ENCODE measurements at places on chromosomes 12 and 14. TPM values are rescaled to one million over a fixed set of nuclear protein-coding genes. Genes with fewer than 3 reads are reported as not detected.
A peak's percentile ranks its signal among the peaks of the same experiment; 100 is the strongest.

Gene TWF1
- 33.1 TPM for total RNA-seq

DNA sequence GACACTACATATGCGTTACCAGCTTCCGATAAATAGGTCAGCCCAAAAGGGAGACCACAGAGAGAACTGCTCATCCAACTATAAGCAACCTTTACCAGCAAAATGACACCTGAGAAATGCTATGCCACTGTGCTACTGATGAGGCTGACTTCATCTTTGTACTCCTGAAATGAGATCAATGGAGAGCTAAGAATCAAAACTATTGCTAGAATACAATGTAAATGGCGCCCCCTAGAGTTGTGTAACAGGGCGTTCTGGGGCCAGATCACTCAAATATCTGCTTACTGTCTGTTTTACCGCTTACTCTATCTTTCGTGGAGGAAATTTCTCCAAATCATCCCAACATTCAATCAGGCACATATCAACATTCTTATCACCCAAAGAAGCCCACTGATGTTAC lies 4.6 kb downstream of the ZNF384 start:
- DNase-seq = peak; percentile 36

GRCh38 chr14:101115652-101116051 lies 212.1 kb upstream of the RTL1 start:
- DNase-seq = no peak

- DNase-seq = no peak
Measured at GRCh38 chr12:78293059-78293686, 462.5 kb downstream of the NAV3 start.

DNA sequence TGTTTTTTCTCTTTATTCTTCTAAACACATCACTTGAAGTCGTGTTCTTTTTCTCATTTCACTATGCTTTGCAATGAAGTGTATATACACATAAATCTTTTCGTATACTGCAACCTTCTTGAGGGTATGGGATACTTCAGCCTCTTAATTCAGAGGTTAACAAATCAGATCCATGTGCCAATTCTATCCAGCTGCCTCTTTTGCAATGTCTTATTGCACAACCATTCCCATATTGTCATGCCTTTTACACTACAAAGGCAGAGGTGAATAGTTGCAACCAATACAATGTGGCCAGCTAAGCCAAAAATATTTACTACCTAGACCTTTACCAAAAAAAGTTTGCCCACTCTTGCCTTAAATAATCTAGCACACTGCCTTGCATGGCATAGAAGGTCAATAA lies 224.5 kb upstream of the FOXG1 start:
- DNase-seq = no peak

DNA sequence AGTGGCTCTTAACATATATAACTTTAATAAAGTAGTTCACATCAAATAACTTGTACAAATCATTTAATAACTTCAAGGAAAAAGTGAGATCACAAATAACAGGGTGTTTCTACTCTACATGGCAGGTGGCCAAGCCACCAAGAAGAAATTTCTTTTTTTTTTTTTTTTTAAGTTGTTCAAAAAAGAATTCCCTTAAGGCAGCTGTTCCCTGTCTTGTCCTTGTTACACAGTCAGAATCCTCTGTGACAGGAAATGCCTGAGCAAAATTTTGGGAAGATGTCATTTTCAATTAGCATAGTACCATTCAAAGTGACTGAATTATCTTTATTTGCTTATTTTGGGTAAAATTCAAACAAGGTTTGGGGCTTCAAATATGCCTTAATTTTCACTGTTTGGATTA lies 79.4 kb downstream of the LIN7A start:
- no peak for DNase-seq

DNA sequence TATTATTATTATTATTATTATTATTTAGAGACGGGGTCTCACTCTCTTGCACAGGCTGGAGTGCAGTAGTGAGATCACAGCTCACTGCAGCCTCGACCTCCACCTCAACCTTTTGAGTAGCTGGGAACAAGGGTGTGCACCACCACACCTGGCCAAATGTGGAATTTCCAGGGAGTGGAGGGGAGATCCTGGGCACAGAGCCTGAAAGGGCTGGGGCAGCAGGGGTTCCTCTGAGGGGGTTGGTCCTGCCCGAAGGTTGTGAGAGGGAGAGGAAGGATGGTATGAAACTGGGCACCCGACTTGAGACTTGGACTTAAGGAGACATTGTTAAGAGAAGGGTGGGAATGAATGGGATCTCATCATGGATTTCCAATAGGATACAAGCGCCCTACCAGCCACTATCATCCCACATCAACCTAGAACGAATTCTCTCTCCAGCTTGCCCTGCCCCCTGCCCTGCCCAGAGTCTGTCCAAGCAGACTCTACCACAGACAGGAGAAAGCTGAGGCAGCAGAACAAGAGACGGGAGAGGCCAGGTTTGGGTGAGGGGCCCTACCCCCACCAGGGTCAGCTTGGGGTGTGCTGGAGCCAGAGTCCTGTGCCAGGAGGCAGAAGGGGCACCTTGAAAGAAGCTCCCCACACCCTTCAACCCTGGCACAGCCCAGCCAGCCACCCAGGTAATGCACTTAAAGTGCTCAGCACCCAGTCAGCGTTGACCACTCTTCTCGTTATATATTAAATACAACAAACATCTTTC lies 2.4 kb upstream of the DYNC1H1 start:
- no peak for DNase-seq

GRCh38 chr12:43210485-43211192 lies 341.4 kb downstream of the ADAMTS20 start:
- no peak for DNase-seq

DNA sequence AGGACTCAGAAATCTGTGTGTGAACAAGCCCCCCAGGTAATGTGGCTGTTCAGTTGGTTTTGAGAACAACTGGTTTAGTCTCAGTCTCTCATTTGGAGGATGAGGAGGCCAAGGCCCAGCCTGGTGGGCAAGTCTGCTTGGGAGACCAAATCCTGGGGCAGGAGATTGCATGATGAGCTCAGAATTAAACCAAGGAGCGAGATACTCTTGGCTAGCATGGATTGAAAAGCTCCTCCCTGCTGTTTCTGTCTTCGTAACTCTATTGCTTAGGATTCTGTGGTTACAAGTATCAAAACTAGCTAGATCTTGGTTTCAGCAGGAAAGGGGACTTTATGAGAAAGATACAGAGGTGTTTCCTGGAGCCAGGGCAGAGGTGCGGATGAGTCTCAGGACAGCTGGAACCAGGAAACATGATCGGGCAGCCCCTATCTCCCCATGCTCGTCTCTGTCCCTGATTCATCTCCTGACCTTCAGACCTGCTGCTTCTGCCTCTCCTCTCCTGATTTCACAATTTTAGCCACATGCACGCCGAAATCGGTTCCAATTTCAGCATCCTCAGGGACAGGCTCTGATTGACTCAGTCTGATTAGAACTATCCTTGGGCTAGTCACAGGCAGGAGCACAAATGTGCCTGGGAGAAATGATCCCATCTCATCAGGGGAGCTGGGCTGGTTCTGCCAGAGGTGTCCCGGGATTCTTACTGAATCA lies 40.2 kb upstream of the RIN3 start:
- no peak for DNase-seq

Data from WTC11 (cell line).